ENCODE measurements at places on chromosomes 7 and 10.

- DNase-seq: no peak
Observed at GRCh38 chr7:129470411-129470810, 31.9 kb upstream of the SMKR1 start.

DNA sequence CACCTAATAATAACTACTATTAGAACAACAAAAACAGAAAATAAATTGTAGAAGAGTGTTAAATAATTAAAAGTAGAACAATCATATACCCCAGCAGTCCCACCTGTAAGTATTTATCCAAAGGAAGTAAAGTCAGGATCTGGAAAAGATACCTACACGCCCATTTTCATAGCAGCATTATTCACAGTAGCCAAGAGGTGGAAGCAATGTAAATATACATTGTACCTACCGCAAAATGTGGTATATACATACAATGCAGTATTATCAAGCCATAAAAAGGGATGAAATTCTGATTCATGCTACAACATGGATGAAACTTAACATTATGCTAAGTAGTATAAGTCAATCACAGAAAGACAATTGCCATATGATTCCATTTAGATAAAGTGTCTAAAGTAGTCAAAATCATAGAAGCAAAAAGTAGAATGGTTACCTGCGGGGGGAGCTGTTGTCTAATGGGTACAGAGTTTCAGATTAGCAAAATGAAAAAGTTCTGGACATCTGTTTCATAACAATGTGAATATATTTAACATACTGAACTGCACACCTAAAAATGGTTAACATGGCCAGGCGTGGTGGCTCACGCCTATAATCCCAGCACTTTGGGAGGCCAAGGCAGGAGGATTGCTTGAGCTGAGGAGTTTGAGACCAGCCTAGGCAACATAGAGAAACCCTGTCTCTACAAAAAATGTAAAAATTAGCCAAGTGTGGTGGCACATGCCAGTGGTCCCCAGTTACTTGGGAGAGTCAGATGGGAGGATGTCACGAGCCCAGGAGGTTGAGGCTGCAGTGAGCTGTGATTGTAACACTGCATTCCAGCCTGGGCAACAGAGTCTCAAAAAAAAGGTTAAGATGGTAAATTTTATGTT lies 6.0 kb upstream of the TMED4 start:
- peak; percentile 67 for DNase-seq

GRCh38 chr10:53071505-53072125 lies 299.0 kb upstream of the MBL2 start:
- no peak for DNase-seq

DNA sequence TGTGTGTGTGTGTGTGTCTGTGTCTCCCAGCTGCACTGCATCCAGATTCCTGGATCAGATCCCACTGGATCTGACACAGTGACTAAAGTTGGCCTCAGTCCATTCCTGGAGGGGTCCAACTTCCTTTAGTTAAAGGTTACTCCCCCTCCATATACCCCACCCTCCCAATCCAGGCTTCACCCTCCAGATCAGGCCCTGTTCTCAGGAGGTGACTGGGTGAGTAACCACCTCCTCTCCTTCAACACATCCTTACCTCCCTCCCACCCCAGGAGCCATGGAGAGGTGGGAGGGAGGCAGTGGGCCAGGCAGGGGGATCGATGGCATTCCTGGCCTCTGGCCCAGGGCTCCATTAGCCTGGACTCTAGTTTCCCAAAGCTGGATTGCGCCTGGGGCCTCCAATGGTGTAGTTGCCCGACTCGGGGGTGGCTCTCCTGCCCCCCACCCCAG lies 11.3 kb downstream of the KCNIP2 start:
- no peak for DNase-seq

DNA sequence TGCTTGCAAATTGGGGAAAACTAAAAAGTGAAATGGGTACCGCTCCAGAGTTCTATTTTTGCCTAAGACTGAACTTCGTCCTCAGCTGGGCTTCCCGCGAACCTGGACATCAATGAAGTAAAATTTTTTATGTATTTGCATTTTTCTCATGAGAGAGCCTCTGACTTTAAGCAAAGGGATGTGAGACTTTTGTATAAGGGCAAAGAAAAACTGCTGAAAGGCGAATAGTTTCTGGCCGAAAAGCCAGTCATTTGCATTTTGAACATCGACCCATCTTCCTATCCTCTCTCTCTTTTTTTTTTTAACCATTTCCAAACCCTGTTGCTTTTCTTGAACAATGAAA lies 573 bp downstream of the PMPCB start:
- no peak for DNase-seq

- DNase-seq: no peak
Observed at GRCh38 chr10:119384127-119384526, 158.4 kb downstream of the RGS10 start.

- no peak for DNase-seq
Observed at GRCh38 chr10:58440484-58440883, 55.3 kb downstream of the TFAM start.

DNA sequence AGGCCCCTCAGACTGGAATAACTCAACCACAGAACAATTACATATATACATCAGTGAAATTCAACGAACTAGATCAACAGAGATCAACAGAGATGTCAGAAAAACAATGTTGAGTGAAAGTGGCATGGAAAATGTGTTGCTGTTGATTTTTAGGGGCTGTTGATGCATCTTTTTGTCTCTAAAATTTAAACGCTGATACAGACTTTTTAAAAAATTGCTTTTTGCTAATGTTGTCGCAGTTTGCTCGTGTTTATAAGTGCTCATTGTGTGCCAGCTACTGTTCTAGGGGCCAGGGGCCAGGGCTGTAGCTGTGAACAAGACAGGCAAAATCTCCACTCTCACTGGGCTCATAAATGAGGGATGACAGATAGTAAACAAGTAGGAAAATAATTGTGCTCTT lies 18.3 kb downstream of the TMEM248 start:
- no peak for DNase-seq

- no peak for DNase-seq
Observed at GRCh38 chr10:120607016-120607709, 150.1 kb downstream of the PLPP4 start.

GRCh38 chr7:19296617-19297016 lies 151.4 kb upstream of the FERD3L start:
- no peak for DNase-seq

DNA sequence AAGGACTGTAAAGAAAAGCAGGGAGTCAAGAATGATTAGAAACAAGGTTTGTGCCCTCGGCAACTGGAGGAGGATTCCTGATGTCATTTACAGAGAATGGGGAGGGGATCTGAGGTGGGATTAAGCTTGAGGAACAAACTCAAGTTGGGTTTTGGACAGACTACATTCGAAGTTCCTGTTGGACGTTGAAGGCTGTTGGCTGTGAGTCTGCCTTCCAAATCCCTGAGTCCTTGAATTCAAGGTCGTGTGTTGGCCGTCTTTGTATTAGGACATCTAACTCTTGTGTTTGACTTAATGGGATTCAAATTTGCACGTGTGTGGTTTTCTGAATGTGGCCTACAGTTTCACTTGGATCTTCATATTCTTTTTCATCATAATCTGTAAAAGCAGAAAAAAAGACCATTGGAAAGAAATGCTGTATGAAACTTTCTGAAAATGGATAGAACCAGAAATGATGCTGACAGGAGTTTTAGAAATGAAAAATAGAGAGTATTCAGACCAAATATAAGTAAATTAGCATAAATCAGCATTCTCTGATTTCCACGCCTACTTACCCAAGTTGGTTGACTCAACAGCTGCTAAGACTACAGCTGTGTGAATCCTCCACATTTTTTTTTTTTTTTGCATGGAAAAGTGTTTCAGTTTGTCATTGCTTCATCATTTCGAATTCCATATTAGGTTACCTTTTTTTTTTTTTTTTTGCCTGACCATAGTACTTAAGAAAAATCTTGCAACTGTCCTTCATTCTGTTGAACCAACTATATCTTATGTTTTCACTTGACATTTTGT lies 94.8 kb downstream of the KIAA1217 start:
- no peak for DNase-seq

DNA sequence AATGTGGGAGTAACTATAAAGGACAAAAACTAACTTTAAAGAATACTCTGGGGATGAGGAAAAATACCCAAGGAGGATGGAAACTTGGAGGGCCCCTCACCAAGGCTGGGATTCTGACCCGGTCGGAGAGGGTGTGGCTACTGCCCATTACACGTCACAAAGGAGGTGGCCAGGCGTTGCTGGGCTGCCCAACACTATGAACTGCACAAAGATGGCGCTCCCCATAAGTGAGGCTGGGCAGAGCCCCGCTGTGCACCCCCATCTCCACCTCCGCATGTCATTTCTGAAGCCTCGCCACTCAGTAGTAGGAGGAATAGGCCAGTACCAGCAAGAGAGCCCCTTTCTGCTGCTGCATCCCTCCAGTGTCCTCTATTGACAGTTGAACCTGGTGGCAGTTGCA lies 290.1 kb upstream of the ZNF32 start:
- DNase-seq: no peak

- DNase-seq: no peak
Observed at GRCh38 chr10:89053555-89053954, 63.0 kb downstream of the FAS start.

GRCh38 chr7:71165708-71166107 lies 33.8 kb downstream of the GALNT17 start:
- no peak for DNase-seq

DNA sequence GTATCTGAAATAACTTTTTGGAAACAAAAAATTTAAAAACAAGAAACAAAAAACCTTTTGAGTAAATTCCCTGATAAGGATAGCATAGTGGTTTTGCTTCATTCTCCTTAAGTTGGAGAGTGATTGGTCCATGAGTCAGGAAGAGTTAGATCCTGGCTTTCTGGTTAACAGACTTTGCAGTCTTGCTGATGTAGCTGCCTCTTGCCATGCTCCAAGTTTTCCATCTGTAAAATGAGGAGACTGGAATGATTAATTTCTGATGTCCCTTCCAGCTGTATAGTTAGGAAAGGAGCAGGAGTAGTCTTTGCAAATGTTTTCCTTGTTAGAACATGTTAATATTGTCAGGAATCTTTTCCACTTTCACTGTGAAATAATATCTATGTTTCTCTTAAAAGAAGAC lies 266.6 kb downstream of the DNAJB9 start:
- DNase-seq: no peak

- no peak for DNase-seq
Observed at GRCh38 chr7:151999424-152000090, 25.9 kb upstream of the GALNT11 start.

GRCh38 chr10:129090618-129091366 lies 376.2 kb upstream of the MGMT start:
- DNase-seq: peak; percentile 64

DNA sequence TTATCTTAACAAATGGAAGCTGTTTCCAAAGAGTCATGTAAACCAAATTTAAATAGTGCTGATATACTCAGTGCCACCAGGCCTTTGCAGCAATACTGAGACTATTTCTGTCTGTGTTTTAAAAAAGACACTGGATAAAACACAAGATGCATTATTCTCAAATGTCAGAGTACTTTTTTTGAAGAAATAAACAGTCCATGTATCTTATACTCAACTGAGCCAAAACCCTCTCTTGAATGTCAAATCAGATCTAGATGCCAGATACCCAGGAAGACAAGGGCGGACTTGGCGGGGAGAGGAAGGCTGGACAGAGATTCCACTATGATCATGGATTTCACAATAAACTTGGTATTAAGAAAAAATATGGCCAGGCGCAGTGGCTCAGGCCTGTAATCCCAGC lies 127.6 kb downstream of the COBL start:
- DNase-seq: no peak

DNA sequence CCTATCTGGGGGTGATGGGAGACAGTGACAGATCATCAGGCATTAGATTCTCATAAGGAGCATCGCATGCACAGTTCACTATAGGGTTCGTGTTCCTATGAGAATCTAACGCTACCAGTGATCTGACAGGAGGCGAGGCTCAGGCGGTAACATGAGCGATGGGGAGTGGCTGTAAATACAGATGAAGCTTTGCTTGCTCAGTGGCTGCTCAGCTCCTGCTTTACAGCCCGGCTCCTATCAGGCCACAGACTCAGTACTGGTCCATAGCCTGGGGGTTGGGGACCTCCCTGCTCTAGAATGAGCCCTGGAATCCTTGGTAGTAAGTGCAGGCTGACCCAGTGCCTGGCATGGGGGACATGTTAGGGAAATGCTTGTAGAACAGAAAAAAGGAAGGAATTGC lies 426.0 kb downstream of the TYW1 start:
- DNase-seq: no peak

DNA sequence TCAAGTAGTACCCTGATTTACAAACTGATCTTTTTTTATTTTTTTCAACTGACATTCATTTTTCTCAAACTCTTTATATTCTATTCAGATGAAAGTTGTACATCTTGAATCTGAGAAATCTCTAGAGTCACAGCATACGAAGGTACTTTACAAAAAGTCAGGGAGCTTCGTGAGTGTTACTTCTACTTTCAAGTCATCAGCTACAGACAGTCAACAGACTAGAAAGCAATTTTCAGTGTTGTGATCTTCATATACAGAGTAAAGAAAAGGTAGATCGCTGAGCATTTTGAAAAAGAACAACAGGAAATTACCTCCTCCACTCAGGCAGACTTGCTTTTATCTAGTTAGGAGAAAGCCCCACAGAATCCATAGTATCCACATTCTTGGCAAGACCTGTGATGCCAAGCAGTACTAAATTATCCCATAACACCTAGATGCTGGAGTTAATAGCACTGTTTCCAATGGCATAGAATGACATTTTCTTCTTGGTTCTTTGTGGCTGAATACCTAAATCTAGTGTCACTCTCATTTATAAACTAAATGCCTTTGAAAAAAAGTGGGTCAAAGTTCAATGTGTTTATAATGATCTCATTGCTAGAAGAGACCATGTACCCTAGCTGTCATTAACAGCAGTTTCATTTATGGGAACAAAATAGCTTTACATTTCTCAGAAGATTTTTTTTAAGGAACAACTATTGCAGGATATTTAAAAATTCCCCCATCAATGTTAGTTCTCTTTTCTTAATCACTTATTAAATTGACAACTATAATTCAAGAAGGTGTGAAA lies 12.0 kb upstream of the ZNF800 start:
- DNase-seq: peak; percentile 66

GRCh38 chr10:79985481-79986072 lies 36.7 kb upstream of the SFTPD start:
- no peak for DNase-seq

- peak; percentile 61 for DNase-seq
Observed at GRCh38 chr7:149662591-149663095, 110.7 kb downstream of the ZNF467 start.

GRCh38 chr10:53898532-53898931 lies 902.5 kb downstream of the PCDH15 start:
- DNase-seq: no peak

- no peak for DNase-seq
Observed at GRCh38 chr7:128826916-128827247, 3.3 kb upstream of the FLNC start.

- peak; percentile 26 for DNase-seq
Observed at GRCh38 chr7:151631570-151631952, 111.9 kb upstream of the RHEB start.

GRCh38 chr10:132383751-132384196 lies 13.2 kb upstream of the PWWP2B start:
- DNase-seq: no peak

GRCh38 chr7:31052841-31053601 lies 913 bp downstream of the ADCYAP1R1 start:
- no peak for DNase-seq

GRCh38 chr7:20542594-20542993 lies 72.9 kb upstream of the ABCB5 start:
- peak; percentile 37 for DNase-seq

- peak; percentile 83 for DNase-seq
Observed at GRCh38 chr7:8149222-8149621, 112.7 kb downstream of the ICA1 start.

GRCh38 chr10:6678211-6678803 lies 98.2 kb upstream of the PRKCQ start:
- peak; percentile 58 for DNase-seq

- no peak for DNase-seq
Observed at GRCh38 chr10:6299743-6300105, 97.0 kb downstream of the PFKFB3 start.

- peak; percentile 93 for DNase-seq
Observed at GRCh38 chr10:73650537-73651331, 5.1 kb downstream of the SYNPO2L start.
